ENCODE measurements at places on chromosomes 3 and 15.

- DNase-seq, result no peak
Observed at GRCh38 chr15:52093539-52094510, 18.8 kb downstream of the BCL2L10 start.

DNA sequence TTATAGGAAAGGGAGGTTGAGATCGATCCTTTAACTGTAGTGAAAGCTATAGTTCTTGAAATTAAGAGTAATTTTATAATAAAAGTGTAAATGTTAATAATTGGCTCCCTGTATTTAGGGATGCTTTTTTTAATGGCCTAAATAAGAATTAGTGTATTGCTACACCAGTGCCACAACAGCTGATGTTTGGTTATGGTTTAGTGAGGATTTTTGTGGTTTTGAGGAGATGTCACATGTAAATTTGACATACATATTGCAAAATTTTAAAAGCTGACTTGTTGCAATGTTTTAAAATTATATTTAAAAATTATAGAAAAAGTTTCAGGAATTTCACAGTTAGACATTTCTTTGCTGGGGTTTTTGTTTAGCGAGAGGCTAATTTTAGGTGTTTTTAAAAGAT, 3.9 kb downstream of the TSC22D2 start:
- DNase-seq, result no peak

DNA sequence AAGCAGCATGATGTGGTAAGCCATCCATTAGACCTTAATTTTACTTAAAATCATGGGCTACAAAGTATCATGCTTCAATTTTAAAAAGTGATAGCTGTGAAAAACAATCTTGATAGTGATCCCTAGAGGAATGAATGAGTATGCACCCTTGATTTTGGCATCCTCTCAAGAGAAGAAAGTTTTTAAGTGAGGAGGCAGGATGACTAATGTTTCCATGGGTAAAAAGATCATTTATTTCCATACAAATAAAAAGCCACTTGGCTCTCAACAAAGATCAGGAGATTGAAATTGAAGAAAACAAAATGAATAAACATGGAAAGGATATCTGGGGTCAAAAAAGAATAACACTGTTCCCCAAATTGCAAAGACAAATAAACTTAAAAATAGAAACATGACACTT, 305.4 kb downstream of the MEX3B start:
- no peak for DNase-seq

GRCh38 chr3:190552969-190553759, 39.3 kb downstream of the IL1RAP start:
- DNase-seq, result no peak

DNA sequence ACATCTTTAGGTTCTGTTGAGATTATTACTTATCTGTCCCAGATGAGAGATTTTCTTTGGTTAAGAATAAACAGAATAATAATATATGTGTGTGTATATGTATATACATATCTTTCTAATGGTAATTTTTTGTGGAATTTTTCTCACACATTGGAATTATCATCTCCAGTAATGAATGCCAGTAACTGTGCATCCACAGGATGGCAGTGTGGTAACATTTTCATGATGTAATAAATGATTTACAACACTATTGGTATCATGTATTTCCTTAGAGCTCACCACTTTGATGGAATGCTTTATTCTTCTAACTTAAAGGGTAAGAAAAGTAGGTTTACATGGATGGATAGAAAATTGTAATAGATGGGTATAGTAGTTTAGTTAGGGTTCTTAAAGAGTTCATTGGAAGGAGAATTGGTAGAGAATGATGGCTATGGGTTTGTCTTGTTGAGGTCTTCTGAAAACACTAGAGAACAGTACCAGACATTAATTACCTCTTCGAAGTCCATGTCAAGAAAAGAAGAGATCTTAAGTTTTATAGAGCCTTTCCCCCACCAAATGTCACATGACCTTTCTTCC, 78.1 kb downstream of the STT3B start:
- DNase-seq, result no peak

DNA sequence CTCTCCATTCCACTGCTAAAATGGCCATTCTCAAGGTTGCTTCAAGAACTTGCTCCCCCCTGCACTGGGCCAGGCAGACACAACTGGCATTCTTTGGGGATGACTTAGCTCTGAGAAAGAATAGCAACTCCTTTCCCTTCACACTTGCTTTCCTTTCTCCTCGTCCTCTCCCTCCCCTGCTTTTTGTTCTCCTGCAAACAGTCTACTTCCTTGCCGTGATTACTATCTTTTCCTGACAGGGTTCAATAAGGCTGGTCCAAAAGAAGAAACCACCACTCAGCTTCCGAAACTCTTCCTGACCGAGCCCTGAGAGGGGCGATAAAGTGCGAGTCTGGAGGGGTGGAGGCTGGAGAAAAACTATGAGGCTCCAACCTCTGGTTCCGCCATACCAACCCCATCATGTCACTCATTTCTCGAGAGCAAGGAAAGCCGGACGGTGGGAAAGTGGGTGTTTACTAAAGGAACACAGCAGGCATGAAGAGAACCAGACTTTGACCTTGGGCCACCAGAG, 5.0 kb downstream of the AMOTL2 start:
- DNase-seq, result no peak

GRCh38 chr3:87546216-87546615, 269.8 kb upstream of the POU1F1 start:
- no peak for DNase-seq

DNA sequence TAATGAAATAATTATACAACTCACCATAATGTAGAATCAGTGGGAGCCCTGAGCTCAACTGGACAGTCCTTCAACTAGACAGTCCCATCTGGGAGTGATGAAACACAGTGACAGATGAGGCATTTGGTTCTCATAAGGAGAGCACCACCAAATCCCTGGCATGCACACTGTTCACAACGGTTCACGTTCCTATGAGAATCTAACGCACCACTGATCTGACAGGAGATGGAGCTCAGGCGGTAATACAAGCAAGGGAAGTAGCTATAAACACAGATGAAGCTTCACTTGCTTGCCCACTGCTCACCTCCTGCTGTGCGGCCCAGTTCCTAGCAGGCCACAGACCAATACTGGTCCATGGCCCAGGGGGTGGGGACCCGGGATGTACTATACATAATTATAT, 17.0 kb downstream of the PRKAR2A start:
- DNase-seq, result no peak

- DNase-seq, result no peak
Observed at GRCh38 chr3:99348451-99348850, 289.9 kb upstream of the COL8A1 start.

DNA sequence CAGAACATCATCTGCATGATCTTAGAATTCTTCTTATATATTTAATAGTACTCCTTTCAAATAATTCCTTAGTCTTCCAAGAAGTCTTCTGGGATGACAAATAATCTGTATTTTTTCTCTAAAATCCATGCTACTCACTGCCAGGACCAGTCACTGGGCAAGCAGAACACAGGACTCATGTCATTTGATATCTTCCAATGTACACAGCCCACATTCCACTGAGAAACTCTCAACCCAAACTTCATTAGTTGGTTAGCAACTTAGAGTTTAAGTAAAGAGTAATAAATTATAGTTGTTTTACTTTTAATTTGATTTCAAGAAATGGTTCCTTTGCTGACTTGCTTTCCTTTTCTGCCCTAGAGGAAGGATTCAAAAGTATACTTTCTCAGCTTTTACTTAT, 317.0 kb downstream of the VGLL3 start:
- no peak for DNase-seq

DNA sequence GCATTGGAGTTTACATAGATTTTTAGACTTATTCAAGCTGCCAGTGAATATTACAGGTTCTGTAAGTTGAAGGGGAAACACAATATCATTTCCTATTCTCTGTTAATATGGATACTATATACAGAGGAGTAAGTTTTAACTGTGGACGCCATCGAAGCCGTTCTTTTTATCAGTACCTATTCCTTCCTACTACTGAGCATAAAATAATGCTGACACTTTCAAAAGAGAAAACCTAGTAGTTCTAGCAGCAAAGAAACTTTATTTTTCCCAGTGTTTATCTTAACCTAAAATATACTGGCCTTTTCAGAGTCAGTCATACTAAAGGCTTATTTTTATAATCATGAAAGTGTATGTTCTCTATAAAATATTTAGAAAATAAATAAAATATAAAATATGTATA, 14.2 kb downstream of the LRRC31 start:
- DNase-seq, result no peak

DNA sequence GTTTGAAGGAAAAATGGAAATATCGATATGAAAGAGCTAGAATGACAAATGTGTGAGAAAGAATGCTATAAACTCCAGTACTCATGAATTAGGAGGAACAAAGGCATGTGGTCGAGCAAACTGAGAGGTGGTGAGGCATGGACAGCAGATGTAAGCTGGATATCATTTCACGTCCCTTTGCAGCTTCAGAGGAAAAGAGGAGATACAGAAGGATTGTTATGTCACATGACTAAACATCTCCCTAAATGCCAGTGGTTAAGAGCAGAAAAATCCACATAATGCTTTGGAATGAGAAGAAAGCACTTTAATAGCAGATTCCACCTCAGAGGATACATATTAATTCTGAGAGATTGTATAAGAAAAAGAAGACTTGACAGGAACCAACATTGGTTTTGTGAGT, 248.7 kb downstream of the ZIC4 start:
- DNase-seq, result no peak

- DNase-seq, result no peak
Observed at GRCh38 chr3:111193472-111193871, 121.9 kb downstream of the NECTIN3 start.

GRCh38 chr3:161153480-161153879, 48.3 kb upstream of the B3GALNT1 start:
- DNase-seq, result no peak

- no peak for DNase-seq
Observed at GRCh38 chr15:77251662-77252061, 168.2 kb downstream of the PEAK1 start.

DNA sequence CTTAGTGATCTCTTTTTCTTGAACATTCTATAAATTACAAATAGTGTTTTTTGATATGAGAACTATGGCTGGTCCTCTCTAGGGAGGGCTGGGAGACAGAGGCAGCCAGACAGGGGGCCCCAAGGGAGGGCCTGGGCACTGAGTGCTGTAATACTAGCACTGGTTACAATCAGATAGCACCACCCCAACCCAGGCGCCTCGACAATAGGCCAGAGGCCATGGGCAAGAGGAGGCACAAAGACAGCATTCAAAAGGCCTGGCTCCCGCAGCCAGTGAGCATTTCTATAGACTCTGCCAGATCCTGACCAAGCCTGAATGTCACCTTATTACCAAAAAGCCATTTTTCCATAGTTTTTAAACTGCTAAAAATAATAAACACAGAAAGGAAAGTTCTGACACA, 158.5 kb downstream of the THRB start:
- no peak for DNase-seq

- no peak for DNase-seq
Observed at GRCh38 chr3:142263112-142263511, 37.7 kb upstream of the GK5 start.

GRCh38 chr3:71128961-71129360, 454.6 kb downstream of the FOXP1 start:
- DNase-seq, result no peak

- no peak for DNase-seq
Observed at GRCh38 chr15:67735896-67736295, 89.4 kb upstream of the SKOR1 start.

GRCh38 chr15:73386886-73387506, 18.2 kb upstream of the HCN4 start:
- no peak for DNase-seq
